Memory B cell (primary cell): ENCODE measurements at places on chromosomes 6 and 20.

GRCh38 chr6:81145506-81145905 lies 607.0 kb downstream of the TENT5A start:
- DNase-seq, result no peak

- DNase-seq, result no peak
Observed at GRCh38 chr6:5860849-5861248, 145.9 kb downstream of the NRN1 start.

DNA sequence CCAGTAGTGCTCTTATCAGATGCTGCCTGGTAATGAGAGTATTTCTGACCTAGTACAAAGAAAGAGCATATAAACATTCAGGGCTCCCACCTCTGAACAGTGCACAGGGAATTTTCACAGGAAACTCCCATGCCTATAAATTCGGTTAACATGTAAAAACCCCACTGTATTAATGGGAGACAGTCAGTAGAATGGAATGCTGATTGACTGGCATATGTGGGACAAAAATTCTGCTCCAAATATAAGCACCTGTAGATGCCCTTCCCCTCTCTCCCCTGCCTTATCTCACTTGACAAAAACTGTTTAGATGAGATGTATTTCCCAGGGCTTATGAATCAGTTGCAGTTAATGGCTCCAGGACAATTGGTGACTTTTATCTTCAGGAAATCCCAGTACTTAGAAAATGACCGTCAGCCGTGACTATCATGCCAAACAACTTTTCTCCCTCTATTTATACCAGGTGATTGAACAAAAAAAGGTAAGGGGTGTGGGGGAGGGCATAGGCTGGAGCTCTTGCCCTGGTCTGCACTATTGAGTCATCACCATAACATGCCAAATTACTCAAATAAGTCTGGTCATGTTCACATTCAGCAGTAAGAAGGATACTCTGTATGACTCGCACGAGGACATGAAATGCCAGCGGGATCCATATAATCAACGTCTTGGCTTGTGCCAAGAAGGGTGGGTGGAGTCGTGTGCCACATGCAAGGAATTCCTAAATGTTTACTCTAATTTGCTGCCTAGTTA lies 176.4 kb upstream of the BMP2 start:
- DNase-seq, result no peak

GRCh38 chr20:35845561-35845960 lies 73.7 kb downstream of the PHF20 start:
- no peak for DNase-seq
